ENCODE measurements at places on chromosomes 16 and 17. TPM values are rescaled to one million over a fixed set of nuclear protein-coding genes. Genes with fewer than 3 reads are reported as not detected.

Gene HOXB8
- 27.0 TPM for total RNA-seq

Gene APOH
- not detected for total RNA-seq

Gene ZG16B
- total RNA-seq: 0.99 TPM

Gene KRTAP9-2
- total RNA-seq: not detected

Gene SLC35G3
- total RNA-seq: not detected

Gene CCL5
- 1.6 TPM for total RNA-seq

Gene STH
- not detected for total RNA-seq

Gene ALOX12B
- total RNA-seq: not detected

Gene SMIM22
- total RNA-seq: not detected

Gene OR1F1
- not detected for total RNA-seq

Measured in glomerular endothelial cell (primary cell).